ENCODE measurements at places on chromosomes 5 and 9. TPM values are rescaled to one million over a fixed set of nuclear protein-coding genes. Genes with fewer than 3 reads are reported as not detected.

Gene PCDH1
- total RNA-seq: 43.8 TPM

Gene AK8
- 1.5 TPM for total RNA-seq

DNA sequence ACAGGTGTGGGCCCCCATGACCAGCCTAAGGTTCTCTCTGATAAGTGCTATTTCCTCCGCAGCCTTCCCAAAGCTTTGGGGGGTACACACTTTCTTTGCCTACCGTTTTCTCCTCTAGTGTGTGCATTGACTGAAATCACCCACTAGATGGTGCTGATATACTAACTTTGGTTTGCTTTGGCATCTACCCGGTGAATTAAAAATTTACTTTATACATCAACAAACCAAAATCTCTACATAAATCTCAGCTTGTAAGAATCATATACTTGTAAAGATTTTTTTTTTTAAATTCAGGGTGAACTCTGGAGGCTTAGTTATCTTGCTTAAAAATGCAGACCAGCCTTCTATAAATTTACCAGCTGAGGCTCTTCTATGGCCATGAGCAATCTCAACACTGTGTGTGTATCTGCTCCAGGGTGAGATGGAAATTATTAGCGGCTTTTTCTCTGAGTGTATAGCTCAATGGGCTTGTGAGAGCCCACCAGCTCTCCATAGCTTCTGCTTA lies 475.7 kb upstream of the TNC start:
- DNase-seq: no peak

DNA sequence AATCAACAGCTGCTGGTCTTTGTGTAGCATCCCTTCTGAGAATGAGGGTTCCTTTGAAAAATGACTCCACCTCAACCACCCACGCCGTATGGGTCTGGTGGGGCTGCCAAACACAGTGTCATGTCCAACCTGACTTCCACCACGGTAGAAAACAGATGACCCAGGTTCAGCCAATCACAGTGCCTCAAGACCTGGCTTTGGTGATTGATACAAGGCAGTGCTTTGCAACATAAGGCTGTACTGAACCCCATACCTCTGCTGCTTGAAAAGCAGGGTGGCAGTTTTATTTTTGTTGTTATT lies 11.5 kb upstream of the TGFBR1 start:
- no peak for DNase-seq

DNA sequence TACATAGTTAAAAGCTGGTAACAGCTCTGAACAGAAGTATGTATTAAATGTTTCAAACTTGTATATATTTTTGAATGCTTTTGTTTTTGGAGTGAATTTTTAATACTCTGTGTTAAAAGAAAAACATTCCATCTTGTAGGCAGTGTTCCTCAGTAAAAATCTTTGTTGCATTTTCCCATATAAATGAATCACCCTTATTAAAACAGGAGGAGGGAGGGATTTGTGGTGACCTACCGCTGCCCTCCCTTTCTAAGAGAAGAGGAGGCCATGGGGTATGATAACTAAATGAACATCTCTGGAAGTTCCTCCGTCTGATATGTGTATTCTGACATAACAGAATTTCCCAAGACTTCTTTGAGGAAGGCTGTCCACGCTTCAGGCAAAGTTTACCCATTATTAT lies 53.4 kb downstream of the INIP start:
- no peak for DNase-seq

- peak; percentile 30 for DNase-seq
Observed at GRCh38 chr9:87707805-87708506, 18.0 kb upstream of the CTSL start.
